ENCODE measurements at places on chromosomes 13 and 19.

DNA sequence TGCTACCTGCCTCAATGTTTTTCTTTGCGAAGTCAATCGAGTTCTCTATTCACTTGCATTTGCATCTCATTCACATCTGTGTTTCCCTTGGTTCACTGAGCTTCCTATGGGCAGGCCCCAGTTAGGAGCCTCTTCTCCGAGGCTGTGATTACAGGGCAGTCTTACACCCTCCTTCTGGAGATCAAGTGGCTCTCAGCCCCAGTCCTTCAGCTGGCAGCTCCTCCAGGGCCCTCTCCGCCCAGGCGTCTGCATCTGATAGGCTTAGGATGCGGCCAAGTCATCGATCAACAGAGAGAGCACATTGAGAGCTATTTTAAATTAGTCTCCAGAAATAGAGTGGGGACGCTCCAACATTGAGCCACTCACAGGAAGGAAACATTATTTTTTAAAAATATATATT, 44.2 kb downstream of the MBNL2 start:
- DNase-seq: no peak

- no peak for DNase-seq
These were observed 130.5 kb downstream of the ATP11A start for GRCh38 chr13:112820318-112820717.

DNA sequence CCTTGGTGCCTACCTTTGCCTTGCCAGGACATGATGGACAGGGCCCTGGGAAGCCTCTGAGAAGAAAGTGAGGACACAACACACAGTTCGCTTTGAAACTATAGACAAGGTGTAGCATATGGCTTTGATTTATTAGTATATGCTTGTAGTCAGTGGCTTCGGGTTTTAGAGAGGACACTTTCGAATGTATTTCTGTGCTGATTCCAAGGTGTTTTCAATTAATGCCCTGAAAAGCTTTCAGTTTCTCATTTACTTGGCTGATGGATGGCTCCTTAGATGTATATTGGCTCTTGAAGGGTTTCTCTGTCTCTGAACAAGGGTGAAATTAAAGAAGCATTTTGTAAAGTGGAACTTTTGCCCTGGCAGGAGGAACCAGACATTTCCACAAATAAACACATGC, 106.9 kb downstream of the POSTN start:
- DNase-seq: no peak

DNA sequence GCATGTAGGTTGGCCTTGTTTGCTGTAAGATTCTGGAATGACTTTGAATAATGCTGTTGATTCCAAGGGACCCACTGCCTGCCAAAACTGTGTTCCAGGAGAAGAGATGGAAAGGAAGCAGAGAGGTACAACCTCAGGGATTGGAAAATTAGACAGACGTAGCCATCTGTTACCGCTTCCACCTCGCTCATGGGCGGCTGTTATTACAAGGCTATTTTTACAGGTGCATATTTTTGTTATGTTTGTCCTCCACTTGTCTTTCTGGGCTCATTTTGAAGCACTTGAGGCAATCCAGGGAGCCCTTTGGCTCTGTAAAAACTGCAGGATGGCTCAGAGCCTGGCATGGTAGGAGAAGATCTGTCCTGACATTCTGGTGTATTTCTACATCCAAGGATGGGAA, 276.4 kb upstream of the TMTC4 start:
- no peak for DNase-seq

- peak; percentile 58 for DNase-seq
These were observed 50.6 kb upstream of the UQCRFS1 start for GRCh38 chr19:29263305-29264135.

DNA sequence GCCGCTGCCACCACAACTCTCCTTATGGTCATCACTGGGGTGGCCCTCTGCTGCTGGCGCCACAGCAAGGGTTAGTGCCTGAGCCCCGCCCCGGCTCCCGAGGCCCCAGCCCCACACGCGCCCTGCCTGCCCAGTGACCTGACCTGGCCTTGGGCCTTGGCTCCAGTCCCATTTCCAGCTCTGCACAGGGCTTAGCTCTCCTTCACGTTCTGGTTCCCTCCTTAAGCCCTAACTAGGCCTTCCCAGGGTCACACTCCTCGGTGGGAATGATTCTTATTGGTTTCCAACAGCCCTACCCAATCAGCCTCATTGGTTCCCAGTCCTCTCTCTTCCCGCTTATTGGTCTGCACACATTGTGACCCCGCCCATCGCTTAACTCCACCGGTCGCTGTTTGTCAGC, 5.8 kb downstream of the KIRREL2 start:
- DNase-seq: no peak

DNA sequence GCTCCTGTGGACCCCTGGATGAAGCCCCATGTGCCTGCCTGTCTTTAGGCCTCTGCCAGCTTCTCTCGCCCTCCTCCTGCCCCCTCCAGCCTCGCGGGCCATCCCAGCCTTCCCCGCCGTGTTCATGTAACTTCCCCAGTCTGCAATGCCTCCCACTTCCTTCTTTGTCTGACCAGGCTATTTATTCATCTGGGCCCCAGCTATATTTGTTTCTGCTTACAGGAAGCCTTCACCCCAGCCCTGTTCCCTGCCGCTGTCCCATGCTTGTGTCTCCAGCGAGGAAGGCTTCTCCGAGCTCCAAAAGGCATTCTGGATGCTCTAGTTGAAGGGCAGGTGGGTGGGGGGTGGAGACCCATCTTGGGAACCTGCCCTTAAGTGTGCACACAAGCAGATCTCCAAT, 7.9 kb upstream of the C3 start:
- DNase-seq: peak; percentile 8

GRCh38 chr13:40530961-40531360, 135.5 kb downstream of the FOXO1 start:
- no peak for DNase-seq

- no peak for DNase-seq
These were observed 820.4 kb downstream of the SLITRK6 start for GRCh38 chr13:84978851-84979250.

DNA sequence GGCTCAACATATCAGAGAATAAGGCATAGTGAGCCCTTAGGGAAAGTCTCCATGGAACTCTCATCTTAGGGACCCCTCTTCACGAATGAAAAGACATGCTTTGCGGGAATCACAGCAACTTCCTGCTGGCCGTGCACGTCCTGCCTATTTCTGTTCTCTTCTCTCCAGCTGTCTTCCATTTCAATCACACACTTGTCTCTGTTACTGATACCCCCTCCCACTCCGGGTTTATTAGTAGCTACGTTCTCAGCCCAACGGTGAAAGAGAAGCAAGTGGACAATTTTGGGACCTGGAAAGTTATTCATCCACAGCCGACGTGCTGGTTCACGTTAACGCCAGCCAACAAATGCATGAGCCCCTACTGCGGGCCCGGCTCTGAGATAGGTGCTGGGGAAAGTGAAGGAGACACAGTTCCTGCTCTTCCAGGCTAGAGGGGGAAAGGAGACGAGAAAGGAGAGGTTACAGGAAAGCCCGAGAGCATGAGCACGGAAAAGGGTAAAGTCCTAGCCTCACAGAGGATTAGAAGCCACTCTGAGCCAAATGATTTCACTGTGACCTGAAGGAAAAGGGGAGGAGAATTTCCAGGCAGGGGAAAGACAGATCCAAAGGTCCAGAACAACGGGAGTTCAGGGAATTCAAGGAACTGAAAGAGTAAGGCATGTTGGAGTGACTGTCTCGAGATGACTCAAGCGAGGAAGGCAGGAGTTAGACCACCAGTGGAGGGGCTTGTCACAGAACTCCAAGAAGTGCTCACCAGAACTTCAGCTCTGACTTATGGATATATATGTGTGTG, 81.8 kb upstream of the CLDN10 start:
- DNase-seq: no peak

DNA sequence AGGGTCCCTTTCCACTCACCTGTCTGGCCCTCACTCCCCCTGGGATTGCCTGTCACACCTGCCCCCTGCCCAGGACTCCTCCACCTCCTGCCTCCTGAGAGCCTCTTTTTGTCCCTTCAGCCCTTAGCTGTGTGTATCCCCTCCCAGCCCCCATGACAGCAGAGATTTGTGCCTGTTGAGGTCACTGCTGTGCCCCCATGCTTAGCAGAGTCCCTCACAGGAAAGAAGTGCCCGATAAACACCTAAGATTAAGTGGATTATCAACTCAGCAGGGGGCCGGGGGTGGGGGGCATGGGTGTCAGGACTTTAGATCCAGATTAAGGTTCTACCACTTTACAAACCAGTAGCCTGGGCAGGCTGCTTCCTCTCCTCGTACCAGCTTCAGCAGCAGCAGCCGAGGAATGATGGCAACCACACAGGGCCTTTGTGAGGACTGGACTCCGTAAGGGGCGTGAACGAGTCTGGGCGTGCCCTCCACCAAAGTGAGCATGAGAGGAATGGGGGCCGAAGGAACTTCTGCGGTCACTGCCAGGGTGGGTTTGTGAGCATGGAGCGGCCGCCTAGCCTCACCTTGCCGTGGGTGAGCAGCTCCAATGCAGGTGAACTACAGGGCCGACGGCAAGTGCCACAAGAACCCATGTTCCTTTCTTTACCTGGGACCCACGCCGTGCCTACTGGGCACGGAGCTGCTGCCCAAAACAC, 36.1 kb downstream of the ZNF787 start:
- DNase-seq: no peak

DNA sequence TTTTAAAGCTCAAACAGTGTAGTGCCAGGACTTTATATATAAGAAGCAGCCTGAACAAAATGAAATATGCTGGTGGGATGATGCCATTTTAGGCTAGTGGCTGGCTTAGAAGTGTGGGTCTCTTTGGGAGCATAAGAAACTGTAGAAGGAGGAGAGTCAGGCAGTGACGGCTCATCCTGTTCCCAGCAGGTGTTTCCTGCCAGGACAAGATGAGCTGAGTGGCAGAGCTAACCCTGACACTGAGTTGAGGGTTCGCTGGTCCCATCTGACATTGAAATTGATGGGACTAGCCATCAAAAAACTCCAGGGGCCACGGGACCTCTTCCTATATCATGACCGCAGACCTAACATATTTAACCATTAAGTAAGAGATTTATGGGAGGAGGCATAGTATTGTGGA, 51.3 kb downstream of the ESD start:
- DNase-seq: no peak

DNA sequence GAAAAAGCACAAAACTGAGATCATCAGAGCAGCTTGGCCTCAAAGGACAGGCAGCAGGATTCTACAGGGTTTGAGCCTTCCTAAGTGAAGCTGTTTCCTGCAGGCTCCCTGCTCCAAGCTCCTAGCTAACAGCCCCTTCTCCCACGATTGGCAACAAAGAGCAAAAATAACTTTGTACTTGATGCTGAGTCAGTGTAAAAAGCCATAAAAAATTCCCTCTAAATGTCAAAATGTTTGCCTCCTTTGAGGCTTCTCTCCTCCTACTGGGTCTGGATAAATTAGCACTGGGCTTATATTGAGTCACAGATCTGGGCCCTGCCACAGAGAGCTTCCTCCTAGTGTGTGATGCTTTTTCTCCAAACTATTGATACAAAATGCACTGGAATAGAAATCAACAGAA, 153.3 kb downstream of the TNFRSF19 start:
- DNase-seq: no peak

DNA sequence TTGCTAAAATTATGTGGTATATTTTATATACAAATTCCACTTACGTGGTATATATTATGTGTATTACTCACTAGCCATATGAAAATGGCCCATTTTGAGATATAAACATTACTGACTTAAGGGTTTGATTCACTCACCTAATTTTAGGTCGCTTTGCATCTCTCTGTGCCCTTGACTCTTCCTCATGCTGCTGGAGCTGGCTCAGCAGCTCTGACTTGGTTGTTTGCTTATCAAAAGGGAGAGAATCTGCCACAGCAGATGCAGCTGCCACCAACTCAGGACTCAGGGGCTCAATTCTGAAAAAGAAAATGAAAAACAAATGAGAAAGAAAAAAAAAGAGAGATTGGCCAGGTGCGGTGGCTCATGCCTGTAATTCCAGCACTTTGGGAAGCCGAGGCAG, 12.2 kb downstream of the MRPS31 start:
- no peak for DNase-seq

GRCh38 chr19:55519451-55520311, 17.3 kb downstream of the SBK2 start:
- no peak for DNase-seq

- no peak for DNase-seq
These were observed 948.4 kb downstream of the UQCRFS1 start for GRCh38 chr19:28264556-28264955.

DNA sequence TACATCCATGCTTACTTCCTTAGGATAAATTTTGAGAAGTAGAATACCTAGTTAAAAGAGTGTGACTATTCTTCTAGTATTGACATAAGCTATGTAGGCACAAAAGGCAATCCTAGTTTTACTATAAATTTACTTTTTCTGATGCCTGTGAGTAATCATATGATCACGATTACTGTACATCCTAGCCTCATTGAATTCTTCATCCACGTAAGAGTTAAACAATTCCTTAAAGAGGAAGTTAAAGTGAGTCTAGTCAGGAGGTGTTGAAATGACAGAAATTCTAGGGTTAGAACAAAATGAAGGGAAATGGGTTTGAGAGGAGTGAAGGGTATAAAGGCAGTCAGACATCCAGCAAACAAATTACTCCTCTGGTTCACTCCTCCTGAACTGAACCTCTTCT, at the start of gene ACOD1:
Gene ACOD1 (plus strand): TSS at position 363 of the 400 bp plus-strand sequence. CDS start 48 bp downstream, outside the sequence.
- DNase-seq: no peak

GRCh38 chr19:5463959-5464358, 8.7 kb downstream of the ZNRF4 start:
- no peak for DNase-seq

DNA sequence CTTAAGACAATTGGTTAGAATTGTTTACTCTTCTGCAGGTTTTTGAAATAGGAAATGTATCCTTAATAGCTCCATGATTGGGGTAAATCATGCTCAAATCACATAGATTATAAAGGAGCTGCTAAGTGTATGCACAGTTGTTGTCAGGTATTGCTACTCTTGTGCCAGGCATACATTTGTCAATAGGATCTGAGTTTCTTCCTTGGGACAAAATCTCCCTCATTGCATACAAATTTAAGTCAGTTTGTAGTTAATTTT, 109.3 kb upstream of the MLNR start:
- no peak for DNase-seq
